ENCODE measurements at places on chromosomes 2 and 18.

- peak; percentile 53 for DNase-seq
Measured at GRCh38 chr18:23134780-23135549, at the start of gene CABLES1. Gene CABLES1, plus strand, starts transcription at chr18:23135485. Its CDS starts 278 bp downstream, at chr18:23135763.

DNA sequence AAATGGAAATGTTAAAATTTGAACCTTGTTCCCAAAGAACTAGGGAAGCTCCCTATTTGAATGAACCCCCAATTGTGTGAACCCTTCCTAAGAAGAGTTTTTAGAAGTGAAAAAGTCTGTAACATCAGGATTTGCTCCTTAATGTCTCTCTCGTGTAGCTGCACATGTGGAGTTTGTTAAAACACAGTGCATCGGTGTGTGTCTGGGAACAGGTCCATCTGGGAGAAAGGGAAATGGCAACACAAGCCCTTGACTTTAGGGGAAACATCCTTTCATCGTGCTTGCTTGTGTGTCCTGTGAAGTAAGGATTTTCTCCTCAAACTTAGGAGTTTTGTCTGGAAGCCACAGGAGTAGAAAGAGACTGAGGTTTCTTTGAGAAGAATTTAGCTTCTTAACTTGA, 203.9 kb downstream of the PRKCE start:
- no peak for DNase-seq

GRCh38 chr2:223086370-223086981, 34.5 kb downstream of the KCNE4 start:
- DNase-seq, result no peak

DNA sequence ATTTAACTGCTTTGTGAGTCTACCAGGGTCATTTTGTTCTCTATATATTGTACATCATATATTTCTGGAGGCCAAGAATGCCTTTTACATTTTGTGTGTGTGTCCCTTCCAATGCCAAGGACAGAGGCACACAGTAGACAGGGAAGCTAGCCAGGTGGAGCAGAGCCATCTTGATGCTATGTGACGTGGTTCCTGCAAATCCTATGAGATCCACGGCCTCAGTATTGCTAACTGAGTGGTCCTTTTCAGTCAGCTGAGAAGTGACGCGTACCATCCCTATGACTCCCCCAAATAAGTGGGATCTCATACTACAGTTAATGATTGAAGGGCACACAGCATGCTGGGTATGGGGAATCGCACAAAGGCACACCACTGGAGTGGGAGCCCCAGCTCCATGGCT, 27.3 kb downstream of the CCDC141 start:
- DNase-seq, result no peak

GRCh38 chr2:43840965-43841364, 2.2 kb downstream of the ABCG8 start:
- DNase-seq, result no peak

GRCh38 chr2:68879296-68879695, 8.1 kb upstream of the BMP10 start:
- no peak for DNase-seq

DNA sequence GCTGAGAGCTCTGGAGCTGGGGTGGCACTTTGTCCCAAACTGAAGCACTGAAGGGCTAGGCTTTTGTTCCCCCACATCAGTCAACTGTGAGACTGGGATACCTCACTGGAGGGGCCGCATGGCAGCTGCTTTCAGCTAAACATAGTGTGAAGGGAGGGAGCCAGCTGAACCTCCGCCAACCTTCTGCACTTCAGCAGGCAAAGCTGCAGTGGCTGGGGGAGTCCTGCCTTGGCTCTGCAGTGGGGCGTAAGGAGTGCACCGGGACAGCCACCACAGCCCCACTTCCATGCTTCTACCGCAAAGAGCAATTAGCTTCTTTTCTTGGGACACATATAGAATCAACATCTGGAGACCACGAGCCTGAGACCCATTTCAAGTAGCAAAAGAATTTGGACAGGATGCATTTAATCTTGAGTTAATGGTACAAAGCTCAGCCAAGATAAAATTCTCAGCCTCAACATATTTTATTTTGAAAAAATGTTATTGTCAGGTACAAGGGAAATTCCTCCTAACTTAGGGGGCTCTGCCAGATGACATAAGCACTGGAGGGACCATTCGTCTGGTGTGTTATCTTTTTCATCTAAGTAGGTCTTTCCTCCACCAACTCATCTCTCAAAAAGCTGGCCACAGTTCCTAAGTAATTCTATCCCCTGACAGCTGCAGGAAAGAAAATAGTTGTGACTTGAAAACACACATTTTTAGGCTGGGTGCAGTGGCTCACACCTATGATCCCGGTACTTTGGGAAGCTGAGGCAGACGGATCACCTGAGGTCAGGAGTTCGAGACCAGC, 25.6 kb upstream of the MYCN start:
- no peak for DNase-seq

GRCh38 chr2:191253476-191253875, 8.3 kb downstream of the MYO1B start:
- DNase-seq, result no peak

DNA sequence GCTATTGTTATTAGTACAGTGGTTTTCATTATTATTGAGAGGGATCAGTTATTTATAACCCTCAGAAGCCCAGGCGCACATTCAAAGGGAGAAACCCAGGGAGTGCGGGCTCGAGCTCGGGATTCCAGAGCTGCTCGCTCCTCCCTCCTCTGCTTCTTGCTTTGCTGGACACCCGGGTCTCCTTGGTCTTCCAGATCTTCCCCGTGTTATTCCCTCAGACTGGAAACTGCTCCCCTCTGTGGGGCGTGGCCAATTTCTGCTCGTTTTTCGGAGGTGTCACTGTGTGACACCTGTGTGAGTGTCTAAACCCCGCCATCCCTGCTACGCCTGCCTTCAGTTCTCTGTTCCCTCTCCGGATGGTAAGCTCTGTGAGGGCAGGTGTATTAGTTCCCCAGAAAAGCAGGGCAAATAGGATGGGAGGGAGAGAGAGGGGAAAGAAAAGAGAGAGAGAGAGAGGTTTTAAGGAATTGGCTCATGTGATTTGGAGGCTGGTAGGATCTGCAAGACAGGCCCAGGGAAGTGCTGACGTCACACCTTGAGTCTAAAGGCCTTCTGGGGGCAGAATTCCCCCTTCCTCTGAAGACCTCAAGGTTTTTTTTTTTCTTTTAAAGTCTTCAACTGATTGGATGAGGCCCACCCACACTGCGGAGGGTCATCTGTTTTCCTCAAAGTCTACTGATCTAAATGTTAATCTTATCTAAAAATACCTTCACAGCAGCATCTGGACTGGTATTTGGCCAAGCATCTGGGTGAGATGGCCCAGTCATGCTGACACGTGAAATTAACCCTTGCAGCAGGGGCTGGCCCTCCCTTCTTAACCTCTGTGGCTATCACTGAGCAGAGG, 457.3 kb upstream of the ID2 start:
- DNase-seq, result no peak

DNA sequence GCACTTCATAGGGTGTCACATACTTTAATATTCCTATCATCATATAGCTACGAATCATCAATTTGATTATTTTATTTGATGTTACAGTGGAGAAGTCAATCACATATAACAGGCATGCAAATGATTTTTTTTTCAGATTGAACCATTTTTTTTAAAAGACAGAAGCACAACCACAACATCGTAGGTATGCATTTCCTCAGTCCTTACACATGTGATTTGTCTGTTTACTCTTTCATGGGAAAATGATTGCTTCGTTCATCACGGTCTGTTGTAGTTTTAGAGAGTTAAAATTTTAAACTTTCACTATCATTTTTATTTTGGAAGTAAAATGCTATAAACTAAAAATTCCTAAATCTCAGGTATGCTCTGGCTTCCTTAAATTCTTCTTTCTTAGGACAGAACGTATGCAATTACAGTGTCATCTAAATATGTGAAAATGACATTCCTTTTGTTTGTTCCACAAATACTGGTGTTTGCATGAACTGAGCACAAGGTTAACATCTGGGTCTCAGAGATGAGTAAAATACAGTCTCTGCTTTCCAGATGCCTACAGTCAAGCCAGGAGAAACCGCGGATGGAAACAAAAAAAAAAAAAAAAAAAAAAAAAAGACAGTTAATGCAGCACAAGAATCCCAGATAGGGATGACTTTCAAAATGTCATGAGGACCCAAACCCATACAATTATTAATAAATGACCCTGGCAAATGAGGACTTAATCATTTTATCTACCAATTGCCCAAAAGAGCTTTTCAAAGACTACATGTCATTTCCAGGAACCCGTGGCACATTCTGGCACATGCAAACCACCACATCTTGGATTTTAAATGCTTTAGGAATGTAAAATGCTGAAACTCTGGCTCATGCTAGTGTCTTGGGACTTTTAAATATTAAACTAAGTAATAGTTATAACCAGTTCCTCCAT, 201.2 kb downstream of the LRP1B start:
- no peak for DNase-seq

- no peak for DNase-seq
Measured at GRCh38 chr2:142778289-142778688, 99.2 kb upstream of the KYNU start.

GRCh38 chr2:235560345-235560744, 66.5 kb downstream of the AGAP1 start:
- DNase-seq, result no peak

- DNase-seq, result peak; percentile 77
Measured at GRCh38 chr2:47323009-47323821, 79.7 kb upstream of the MSH2 start.

GRCh38 chr2:158967731-158968395, 577 bp upstream of the TANC1 start:
- peak; percentile 41 for DNase-seq

DNA sequence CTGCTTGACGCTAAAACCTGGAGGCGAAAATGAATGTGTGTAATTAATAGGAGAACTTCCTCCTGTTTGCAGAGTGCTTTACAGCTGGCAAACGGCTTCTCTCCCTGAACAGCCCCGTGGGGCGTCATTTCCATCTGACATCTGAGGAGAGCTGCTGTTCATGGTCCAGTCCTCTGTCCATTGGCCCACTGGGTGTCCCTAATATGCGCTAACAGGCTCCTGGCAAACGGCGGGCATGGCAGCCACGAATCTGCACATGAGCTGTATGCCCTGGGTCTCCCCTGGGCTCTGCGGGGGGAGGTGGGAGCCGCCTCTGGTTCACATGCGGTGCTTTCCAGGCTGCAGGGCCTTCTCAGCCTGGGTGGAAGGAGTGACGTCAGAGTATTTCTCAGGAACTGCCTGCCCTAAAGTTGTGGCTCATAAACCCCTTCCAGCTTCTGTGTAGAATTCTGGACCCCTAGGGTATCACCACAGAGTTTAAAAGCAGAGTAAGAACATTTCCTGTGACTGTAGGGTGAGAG, 73.2 kb downstream of the LRRFIP1 start:
- DNase-seq, result peak; percentile 37

DNA sequence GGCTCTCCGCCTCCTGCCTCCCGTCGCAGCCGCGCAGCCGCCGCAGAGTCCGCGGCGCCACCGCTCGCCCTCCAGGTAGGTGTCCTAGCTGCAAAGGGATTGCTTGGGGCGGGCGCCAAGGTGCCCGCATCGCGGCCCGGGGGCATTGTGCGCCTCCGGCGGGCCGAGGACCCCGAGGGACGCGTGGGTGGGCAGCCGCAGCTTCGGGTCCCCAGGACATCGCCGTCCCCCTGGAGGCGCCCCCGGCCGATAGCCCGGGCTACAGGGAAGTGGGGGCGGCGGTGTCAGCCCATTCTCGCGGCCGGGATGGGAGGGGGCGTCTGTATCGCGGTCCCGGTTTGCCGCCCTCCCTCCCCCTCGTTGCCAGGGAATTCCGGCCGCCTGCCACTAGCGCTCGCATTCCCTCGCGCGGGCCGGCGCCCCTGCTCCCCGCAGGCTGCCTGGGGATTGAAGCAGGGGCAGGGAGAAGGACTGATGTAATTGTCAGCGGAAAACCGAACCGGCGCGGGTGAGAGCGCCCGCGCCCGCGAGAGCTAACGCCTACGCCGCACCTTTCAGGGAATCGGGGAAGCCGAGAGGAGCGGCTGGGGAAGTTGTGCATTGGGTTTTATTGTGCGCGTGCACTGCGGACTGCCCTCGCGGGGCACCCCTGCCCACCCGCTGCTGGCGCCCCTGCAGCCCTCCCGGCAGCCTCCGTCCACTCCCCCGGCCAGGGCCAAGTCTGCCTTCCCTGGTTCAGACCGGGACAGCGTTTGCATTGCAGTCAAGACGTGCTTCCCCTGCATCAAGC, 483 bp downstream of the OSBPL6 start:
- peak; percentile 3 for DNase-seq

- DNase-seq, result no peak
Measured at GRCh38 chr2:3076848-3077642, 300.6 kb downstream of the EIPR1 start.
